ENCODE measurements at places on chromosomes 6 and 20. TPM values are rescaled to one million over a fixed set of nuclear protein-coding genes. Genes with fewer than 3 reads are reported as not detected.

MPIG6B gene
- not detected for total RNA-seq

PNRC1 gene
- total RNA-seq: 39.9 TPM

GPLD1 gene
- total RNA-seq: 0.45 TPM

ME1 gene
- 37.5 TPM for total RNA-seq

KIF25 gene
- total RNA-seq: 0.23 TPM

DOK5 gene
- not detected for total RNA-seq

PRKN gene
- total RNA-seq: not detected

Data from A549 treated with dexamethasone at 1 μM for 4 hours (cell line).